ENCODE measurements at places on chromosomes 11 and 22.

GRCh38 chr22:50049299-50050195 lies 8.6 kb downstream of the TTLL8 start:
- no peak for DNase-seq

DNA sequence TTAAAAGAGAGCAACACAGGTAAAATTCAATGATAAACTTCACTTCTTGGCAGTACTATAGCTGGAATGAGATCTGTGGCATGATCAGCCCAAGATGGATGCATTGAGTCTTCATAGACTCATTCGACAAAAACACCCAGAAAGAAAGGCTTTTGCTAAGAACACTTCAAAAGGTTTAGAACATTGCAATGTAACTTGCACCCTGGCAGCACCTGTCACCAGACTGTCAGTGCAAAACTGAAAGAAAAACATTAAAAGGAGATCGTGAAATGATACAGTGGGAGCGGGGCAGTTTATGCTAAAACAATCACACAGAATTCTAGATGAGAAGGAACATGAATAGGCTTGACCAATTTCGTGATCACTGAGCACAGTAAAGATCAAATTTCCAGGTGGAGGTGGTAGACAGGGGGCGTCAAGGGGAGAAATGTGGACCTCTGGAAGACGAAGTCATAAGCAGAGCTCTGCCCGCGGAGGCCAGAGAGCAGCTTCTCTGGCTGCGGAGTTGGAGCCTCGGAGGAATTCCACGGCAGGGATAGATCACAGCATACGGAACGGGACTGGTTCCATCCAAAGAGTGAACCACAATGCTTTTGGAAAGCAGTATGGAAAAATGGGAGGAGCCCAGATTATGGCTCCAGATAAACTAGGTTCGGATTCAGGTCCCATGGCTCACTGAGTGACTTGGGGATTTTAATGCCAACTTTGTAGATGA lies 11.9 kb downstream of the VSIG10L2 start:
- no peak for DNase-seq

DNA sequence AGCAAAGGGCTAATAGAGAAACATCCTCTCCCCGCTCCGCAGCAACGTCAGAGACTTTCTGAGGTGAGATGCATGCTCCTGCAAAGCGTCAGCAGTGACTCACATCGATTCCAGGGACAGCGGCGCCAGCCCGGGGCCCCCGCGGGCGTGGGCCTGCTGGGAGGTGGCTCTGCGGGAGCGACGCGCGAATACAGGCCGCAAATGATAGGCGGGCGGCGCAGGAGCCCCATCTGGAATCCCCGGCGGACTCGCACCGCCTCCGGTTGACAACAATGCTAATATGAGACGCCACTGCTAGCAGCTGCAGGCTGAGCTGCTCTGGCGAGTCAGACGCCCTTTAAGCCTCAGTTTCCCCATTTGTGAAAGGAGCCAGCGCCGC lies 557 bp downstream of the RANGAP1 start:
- DNase-seq = peak; percentile 17

- DNase-seq = no peak
These were observed 3.9 kb upstream of the E2F8 start for GRCh38 chr11:19244621-19245020.

- no peak for DNase-seq
These were observed 112.7 kb upstream of the OR4B1 start for GRCh38 chr11:48103621-48104567.

- no peak for DNase-seq
These were observed 124.5 kb downstream of the UVRAG start for GRCh38 chr11:75939516-75939915.

GRCh38 chr11:111936040-111936540 lies 1.1 kb upstream of the DIXDC1 start:
- DNase-seq = no peak

GRCh38 chr11:108131993-108132392 lies 10.6 kb downstream of the ACAT1 start:
- no peak for DNase-seq

DNA sequence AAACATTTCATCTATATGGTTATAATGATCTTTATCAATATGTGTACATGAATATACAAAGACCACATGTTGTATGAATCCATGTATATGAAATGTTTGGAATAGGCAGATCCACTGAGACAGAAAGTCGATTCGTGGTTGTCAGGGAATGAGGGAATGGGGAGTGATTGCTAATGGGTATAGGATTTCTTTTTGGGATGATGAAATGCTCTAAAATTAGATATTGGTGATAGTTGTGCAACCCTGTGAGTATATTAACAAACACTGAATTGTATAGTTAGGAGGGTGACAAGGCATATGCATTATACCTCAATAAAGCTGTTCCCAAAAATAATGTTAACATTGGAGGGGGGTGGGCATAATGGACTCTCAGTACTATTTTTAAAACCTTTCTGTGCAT lies 5.0 kb upstream of the PTPMT1 start:
- DNase-seq = no peak

GRCh38 chr11:115885535-115886421 lies 381.6 kb upstream of the CADM1 start:
- DNase-seq = no peak

DNA sequence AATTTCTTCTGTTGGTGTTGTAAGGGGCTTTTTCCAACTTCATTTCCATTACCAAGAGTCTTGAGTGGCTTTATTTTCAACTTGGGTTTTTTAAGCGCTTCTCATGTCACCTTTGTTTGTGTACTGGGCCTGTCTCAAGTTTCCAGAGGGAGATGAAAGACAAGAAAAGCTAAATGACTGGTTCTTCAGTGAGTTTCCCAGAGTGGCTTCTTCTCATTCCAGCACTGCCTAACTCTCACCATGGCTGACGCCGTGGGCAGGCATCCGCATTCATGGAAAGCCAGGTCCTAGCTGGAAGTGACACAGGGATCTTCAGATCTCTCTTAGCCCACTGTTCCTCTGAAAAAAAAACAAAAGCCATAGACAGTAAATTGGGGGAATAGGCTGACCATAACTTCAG lies 28.6 kb downstream of the MARK2 start:
- no peak for DNase-seq

- no peak for DNase-seq
These were observed 13.8 kb upstream of the KAT5 start for GRCh38 chr11:65698205-65698604.

- DNase-seq = no peak
These were observed 23.2 kb downstream of the LDLRAD3 start for GRCh38 chr11:35967042-35967441.

DNA sequence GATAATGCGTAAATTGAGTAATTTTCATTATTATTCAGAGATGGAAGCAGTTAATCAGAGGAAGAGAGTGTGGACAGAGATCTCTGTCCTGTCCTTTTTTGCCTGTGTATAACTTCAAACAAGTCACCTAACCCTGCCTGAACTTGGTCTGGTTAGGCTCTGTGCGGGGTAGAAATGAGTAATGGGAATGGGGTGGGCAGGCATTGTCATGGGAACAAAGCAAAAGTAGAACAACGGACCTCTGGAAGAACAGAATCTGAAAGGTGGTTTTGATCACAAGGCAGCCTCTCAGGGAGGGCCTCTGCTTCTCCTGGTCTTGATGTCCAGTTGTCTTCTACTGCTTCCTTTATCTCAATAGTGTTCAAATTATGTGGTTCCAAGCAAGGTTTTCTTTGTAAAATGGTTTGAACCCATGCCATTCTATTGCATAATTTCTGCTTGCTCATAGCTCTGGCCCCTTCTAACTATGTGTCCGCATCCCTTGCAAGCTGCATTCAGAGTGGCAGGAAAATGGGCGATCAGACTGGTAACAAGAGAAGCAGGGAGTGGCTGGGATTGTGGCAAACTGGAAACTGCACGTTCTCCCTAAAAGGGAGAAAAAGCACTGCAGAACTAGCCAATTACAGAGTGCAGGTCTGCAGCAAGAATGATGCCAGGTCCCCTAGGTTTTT lies 76.1 kb downstream of the PRR5L start:
- DNase-seq = no peak

DNA sequence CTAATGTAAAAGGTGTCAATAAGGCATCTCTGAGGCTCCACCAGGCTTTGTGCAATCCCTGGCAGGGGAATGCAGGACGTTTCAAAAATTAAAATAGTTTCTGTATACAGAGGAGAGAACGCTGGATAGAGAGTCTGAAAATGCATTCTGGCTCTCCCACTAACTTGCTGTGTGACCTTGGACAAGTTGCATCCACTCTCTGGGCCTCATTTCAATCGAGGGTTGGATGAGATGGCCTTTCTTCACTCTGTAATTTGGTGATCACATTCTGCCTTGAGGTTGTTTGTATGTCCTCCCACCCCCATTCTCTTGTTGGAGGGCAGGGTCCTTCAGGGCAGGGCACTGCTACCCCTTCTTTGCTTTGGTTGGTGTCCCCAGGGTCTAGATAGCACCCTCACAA lies 78.5 kb downstream of the CACNG2 start:
- DNase-seq = no peak

GRCh38 chr11:45233121-45233803 lies 52.9 kb downstream of the SYT13 start:
- peak; percentile 8 for DNase-seq

DNA sequence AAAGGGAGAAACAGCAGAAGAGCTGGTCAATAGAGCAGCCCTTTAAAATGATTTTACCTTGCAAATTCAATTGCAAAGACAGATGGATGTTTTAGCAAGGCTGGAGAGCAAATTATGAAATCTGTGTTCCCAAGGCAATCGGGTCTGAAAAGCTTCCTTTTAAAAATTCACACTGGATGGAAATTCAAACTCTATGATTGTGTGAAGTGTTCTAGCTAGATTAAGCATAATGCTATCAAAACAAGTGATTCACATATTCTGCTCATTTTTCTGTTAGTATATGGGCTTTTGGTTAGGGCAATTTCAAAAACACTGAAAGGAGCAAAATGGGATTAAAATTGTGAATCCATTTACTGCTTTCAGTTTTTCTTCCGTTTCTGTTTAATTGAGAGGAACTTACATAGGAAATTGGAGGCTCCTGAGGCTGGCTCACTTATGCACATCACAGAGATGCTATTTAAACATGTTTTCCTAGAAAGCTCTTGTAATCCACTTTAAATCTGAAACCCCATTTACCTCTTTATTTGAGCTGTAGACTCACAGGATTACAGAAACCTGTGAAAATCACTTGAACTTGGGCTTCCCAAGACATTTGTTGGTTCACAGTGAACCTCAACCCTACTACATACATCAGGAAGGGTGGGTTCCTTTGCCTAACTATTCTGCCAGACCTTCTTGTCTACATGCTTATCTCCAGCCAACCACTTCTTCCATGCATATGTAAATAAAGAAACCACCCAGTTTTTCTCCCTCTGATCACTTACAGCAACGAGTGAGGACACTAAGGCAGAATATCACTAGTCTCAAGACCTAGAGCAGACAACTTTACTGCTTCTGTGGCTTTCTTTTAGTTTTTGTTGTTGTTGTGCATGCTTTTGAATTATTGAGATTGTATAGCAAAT lies 201.9 kb upstream of the PITPNB start:
- DNase-seq = no peak

GRCh38 chr11:65861533-65862183 lies 1.4 kb downstream of the MUS81 start:
- no peak for DNase-seq

Data from NCI-H1694 treated with DMSO at 0.1 percent for 48 hours (cell line).